Activated T-helper 1 cell treated with anti-CD3 and anti-CD28 coated beads, Interleukin-2, amount 50 U/mL, for 16 hours (primary cell): ENCODE measurements at places on chromosomes 2 and 18.

- no peak for DNase-seq
Observed at GRCh38 chr18:2857491-2858131, 10.8 kb downstream of the EMILIN2 start.

DNA sequence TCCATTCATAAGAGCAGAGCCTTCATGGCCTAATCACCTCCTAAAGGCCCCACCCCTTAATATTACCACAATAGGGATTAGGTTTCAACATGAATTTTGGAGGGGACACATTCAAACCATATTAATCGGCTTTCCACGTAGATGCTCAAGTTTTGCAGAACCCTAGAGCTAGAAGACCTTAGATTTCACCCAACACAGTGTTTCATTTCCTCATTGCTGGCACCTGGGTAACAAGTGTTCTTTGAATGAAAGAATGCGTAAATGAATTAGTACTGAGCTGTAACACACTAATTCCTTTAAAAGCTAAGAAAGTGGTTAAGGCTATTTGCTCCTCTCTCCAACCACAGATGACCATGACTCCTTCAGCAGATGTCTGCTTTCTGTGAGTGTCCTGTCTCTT, 252.5 kb downstream of the SMAD2 start:
- DNase-seq = no peak

DNA sequence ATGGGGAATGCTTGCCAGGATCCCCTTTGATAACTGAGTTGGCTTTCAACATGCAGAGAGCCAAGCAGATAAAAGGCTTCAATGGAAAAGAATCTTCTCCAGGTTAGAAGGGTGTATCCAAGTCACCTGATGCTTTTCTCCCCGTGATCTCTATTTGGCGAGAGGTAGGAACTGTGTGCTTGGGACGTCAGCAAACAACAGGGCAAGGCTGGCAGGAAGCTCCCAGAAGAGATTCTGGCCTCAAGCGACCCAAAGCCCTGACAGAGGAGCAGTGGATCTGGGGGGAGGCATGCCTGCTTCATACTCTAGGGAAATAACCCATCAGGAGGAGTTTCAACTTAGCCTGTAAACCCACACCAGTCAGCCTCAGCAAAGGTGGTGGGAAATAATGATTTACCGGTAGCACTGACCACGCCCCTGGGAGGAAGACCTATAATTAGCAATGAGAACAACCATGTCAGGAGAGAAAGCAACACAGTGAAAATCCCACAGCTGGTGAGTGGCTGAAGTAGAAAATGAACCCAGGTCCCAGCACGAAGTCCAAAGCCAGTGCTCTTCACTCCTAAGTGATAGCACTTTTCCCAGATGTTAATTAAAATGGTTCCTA, 76.3 kb upstream of the SEC11C start:
- no peak for DNase-seq

DNA sequence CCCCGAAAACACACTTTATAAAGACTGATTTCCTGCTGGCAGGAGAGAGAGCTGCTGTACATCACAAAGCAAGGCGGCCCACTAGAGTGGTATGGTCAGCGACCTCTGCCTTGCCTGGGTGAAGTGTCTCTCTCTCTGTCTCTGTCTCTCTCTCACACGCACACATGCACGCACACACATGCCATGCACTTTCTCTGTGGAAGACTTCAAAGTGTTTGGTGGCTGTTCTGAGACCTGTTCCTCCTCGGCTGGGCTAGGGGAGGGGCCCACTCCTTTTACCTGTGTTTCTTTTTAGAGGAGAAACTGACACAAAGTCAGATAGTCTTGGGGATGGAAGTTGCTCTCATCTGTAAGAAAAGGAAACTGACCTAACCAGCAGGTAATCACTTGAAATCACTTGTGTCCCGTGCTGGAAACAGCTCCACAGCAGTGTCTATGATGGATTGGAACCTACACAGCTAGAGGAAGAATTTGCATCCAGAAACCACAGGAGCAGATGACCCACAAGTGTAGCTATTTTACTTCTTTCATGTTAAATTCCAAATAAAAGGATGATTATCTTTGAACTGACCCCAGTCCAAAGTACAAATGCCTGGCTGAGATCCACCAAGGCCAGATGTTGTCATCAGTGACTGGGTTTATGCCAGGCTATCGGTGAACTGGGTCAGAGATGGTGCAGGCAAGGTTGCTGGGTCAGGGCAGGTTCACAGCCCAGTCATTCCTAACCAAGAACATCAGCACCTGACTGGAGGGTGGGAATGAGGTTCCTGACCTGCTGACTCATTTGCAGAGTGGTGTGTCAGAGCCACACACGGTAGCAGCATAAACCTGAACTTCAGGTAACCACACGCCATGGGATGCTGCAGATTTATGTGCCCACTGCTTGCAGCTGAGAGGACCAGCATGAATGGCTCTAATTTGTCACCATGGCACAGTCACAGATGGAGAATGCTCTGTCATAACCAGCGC, 63.0 kb downstream of the NPAS2 start:
- no peak for DNase-seq

DNA sequence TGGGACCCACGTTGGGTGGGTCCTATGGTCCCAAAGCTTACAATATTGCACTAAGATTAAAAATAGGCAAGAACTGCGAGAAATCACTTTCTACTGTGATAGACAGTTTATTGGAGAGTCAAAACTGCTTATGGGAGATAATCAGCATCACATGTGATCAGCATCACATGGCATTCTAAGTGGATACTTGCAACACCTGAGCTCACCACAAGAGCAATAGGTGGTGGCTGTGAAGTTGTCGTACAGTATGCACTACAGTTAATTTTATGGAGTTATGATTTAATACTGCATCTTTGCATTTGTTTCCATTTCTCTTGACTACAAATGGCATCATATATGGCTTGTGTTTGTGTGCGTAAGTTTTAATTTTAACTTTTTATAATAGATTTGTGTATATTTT, 11.6 kb downstream of the PNO1 start:
- DNase-seq = no peak

DNA sequence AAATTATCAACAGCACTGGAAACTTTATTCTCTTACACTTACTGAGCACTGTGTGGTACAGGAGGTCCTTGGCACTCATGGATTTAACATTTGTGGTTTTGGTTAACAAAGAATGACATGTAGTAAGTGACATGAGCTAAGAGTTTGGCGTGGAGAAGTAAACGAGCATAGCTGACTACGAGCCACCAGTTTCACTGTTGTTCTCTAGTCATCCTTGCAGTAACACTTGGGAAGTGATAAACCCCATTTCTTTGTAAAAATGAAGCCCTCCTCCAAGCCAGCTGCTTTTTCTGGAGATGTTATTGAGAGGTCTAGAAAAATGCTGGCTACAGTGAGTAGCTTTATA, 32.7 kb downstream of the QPCT start:
- no peak for DNase-seq

DNA sequence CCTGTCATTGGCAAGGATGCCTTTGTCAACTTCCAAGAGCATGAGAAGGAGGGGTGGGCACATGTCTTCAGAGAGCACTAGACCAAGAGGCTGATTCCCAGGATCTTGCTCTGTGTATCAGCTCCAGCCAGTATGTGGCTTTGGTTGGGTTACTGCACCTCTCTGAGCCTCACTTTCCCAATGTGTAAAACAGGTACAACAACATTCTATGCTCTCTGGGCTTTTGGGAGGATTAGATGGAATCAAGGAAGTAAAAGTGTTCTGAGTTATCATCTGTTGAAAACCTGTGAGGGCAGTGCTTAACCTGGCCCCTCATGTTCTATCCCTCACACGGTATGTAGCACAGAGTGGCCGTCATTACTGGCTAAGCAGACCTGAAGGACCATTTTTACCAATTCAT, 103.9 kb downstream of the FHOD3 start:
- no peak for DNase-seq

DNA sequence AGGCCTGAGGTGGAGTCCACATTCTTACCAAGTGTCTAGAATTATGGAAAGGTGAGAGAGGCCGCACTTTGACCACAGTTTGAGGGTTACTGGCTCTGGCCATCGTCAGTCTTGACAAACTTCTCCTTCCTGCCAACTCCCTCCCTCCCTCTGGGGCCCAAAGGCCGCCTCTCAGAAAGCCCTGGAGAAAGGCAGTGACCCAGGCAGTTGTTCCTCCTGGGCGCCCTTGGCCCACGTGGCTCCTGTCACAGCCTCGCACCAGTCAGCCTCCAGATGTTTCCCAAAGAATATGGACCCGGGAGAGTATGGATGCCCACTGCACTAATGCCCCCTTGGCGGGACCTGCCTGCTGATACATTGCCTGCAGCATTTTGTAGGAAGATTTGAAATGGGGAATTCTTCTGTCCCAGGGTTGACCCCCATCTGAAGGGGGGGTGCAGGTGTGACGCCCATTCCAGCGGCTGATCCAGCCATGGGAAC, 61.7 kb downstream of the ASB1 start:
- no peak for DNase-seq

DNA sequence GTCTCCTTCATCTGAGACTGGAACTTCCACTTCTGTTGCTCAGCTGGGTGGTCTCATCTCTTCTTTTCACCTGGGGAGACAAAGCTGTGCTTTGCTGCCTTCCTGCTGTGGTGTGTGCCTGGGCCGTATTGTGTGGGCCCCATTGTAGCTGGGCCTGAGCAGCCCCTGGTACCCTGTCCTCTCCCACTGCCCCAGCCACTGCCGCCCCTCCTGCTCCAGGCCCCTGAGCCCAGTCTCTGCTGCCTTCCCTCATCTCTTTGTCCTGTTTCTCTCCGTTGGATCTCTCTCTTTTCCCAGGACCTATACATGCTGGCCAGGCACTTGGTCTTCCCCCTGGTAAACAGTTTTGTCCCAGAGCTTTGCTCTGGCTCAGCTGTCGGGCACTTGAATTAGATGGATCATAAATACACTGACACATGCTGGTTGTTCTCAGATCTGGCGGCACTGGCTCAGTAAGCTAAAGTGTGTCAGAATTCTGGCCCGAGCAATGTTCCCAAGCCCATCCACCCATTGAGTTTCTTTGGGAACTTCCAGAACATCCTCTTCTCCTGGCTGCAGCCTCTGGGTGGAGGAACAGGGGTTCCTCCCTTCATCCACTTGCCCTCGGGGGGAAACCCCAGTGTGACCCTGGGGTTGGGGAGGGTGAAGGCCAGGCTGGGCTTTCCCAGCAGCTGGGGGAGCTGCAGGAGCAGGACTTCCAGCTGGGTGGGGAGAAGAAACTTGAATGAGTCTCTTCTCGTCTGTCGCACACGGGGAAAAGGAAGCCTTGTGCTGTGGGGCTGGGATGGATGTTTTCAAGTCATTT, 99.0 kb downstream of the DGKD start:
- no peak for DNase-seq

GRCh38 chr2:146665800-146666199, 1179.0 kb upstream of the ACVR2A start:
- no peak for DNase-seq
